Effector memory CD8-positive, alpha-beta T cell (primary cell): ENCODE measurements at places on chromosomes 11 and 22.

- no peak for DNase-seq
These were observed 1.5 kb downstream of the PDE2A start for GRCh38 chr11:72672597-72673238.

DNA sequence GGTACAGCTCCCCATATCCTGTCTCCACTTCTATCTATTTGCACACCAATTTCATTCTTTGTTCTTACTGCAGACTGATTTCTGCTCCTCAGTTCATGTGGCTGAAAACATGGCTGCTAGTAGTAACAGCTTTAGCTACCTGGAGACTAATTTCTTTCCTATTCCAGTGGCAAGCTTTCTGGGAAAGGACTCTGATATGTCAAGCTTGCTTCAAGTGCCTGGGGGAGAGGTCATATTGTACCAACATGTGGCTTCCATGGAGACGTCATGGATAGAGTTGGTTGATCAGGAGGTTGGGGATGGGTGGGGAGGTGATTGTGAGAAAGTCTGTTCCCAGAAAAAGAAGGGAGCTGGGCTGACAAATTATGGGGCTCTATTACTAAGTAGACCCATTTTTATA lies 44.9 kb downstream of the ADM start:
- no peak for DNase-seq

- DNase-seq: no peak
These were observed 111.3 kb downstream of the ETS1 start for GRCh38 chr11:128476049-128476448.

- DNase-seq: no peak
These were observed 386.5 kb downstream of the SOX6 start for GRCh38 chr11:15969701-15970329.

DNA sequence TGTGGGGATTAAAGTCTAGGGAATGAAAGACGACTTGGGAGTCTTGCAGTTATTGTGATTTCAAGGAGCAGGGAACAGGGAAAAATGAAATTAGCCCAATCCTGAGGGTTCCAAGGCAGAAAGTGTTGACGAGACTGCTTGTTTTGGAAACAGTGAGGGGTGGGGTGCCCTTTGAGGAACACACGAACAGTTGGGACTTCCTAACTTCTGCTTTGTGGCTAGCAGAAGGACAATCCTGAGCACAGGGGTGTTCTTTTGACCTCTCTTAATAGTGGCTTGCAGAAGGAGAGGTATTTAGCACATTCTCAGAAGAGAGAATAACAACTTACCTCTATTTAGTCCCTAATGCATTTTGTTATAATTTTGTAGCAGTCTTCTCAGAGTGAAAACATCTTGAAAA lies 545.9 kb upstream of the ARHGAP42 start:
- DNase-seq: no peak

DNA sequence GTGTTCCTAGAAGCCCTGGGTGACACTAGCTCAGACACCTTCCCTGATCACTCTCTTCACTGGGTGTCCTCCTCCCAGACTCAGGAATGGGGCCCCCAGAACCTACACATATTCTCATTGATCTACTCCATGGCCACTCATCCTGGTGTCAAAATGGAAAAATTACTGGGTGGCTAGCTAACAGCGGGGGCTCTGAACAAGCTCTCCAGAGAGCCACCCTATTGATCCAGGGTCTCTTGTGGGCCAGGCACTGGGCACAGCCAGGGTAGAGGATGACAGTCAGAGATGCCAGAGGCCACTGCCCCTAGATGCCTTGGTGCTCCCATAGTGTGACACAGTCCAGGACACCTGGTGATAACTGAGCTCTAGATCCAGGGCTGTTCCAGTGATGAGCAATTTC lies 393.1 kb downstream of the SOX6 start:
- no peak for DNase-seq

DNA sequence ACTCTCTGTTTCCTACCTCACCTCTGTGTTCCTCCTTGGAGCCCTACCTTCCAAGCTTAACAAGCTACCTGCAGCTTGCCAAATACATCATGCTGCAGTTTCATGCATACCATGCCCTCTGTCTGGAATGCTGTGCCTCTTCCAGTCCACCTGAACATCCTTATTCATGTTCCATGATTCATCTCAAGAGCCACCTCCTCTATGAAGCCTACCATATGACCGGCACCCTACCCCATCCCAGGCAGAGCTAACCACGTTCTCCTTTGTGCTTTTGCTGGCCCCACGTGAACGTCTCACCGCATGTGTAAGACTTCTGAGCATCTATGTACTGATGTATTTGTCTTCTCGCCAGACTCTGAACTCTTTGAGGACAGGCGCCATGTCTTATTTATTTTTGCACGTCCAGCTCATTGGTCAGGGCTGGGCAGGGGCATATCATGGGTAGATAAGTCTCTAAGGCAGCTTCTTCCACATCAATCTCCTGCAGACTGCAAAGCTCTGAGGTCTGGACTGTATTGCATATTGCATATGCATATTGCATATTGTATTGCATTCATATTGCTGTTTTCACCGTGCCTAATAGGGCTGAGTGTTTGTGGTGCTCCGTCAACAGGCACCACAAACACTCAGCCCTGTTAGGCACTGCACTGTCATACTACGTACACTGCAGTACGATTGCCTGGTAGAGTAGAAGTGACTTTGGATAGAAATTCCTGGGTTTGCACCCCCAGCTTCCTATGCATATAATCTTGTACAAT lies 31.0 kb downstream of the TST start:
- no peak for DNase-seq

- no peak for DNase-seq
These were observed 26.3 kb upstream of the RFPL3 start for GRCh38 chr22:32331236-32331917.

- no peak for DNase-seq
These were observed 82.2 kb downstream of the BUD13 start for GRCh38 chr11:116690611-116691010.

DNA sequence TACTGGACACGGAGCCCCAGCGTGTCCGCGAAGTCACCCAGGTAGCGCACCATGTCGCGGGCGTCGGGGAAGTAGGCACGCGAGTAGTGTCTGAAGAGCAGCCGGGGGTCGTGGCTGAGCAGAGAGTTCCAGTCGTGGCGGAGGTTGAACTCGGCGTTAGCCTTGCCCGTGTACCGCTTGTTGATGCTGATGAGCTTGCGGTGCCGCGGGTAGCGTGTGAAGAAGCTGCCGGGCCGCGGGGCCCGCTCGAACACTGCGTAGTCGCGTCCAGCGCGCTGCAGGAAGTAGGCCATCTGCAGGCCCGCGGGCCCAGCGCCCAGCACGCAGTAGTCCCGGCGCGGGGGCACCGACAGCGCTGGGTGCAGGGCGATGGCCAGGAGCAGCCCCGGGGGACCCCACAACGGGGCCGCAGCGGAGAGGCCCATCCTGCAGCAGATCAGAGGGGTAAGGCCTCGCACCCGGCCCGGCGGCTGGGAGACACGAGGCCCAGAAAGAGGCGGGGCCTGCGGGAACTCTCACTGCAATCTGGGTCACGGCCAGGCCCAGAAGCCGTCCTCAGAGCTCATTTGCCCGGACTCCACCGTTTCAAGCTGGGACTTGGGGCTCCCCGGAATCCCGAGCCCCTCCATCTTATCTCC lies 723 bp downstream of the FOXRED2 start:
- DNase-seq: no peak

DNA sequence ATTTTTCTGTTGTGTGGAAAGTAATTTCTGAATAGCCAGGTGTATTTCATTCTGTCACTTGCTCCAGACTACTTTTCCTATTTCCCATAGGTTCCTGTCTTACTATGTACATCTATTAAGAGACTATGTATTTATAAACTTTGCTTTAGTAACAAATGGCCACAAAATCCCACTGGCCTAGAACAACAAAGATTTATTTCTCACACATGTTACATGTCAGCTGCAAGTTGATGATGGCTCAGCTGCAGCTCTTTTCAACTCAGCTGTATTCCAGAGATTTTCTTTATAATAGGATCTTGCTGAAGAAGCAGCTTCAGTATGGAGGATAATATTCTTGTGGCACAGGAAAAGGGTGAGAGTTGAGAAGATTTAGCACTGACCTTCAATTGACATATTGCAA lies 539.6 kb upstream of the LRRC4C start:
- DNase-seq: no peak

GRCh38 chr11:77163271-77163670 lies 35.2 kb downstream of the MYO7A start:
- DNase-seq: no peak

DNA sequence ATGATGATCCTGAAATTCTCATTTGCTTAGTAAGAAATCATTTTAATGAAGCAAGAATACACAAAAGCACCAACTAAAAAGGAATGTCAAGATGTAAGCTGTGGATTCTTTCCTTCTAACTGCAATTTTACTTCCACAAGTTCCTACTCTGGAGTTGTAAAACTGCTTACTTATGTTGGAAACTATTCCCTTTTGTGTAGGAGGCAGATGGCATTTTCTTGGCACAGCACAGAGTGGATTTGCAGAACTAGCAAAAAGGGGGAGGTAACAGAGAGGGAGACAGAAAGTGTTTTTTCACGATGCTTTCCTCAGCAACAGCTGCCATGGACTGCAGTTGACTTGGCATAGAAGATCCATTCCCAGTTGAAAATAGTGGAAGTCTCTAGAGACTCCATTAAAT lies 1112.0 kb upstream of the RAG2 start:
- no peak for DNase-seq

- DNase-seq: no peak
These were observed 3.4 kb downstream of the FADS3 start for GRCh38 chr11:61887839-61888494.

- DNase-seq: no peak
These were observed 109.1 kb downstream of the KCNQ1 start for GRCh38 chr11:2553886-2554285.

- peak; percentile 59 for DNase-seq
These were observed 705 bp downstream of the UNC93B1 start for GRCh38 chr11:68002938-68003845.

DNA sequence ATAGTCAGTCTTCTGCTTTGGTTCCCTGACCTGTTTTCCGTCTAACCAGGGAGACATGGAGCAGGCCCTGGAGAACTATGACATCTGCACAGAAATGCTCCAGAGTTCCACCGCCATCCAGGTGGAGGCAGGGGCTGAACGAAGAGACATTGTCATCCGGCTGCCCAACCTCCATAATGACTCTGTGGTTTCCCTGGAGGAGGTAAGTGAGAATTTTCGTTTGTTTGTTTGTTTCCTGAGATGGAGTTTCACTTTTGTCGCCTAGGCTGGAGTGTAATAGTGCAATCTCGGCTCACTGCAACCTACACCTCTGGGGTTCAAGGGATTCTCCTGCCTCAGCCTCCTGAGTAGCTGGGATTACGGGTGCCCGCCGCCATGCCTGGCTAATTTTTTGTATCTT lies 52.9 kb downstream of the CABIN1 start:
- no peak for DNase-seq

DNA sequence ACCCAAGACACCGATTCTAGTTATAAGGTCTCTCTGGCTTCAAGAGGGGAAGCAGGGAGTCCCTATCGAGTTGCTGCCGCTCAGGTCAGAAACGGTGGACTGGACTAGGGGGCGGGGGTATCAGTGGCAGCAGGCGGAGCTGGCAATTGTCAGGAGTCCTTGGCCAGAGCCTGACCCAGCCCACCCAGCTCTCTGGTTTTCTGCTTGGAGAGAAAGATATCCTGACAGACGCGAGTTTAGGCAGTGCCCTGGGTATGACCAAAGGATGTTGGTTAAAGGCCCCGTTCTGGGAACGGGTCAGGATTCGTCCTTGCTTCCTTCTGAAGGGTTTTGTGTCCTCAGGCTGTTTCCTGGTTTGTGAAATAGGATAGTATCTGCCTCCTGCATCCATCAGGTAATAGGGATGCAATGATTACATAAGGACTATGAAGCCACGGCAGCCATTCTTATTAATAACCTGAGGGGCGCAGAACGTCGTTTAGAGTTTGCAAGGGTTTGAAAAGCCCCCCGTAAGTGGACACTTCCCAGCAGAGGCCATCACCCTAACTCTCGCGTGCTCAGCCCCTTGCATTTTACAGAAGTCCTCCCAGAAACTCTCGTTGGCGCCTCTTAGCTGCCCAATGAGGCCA lies 700 bp upstream of the DEPDC5 start:
- no peak for DNase-seq

DNA sequence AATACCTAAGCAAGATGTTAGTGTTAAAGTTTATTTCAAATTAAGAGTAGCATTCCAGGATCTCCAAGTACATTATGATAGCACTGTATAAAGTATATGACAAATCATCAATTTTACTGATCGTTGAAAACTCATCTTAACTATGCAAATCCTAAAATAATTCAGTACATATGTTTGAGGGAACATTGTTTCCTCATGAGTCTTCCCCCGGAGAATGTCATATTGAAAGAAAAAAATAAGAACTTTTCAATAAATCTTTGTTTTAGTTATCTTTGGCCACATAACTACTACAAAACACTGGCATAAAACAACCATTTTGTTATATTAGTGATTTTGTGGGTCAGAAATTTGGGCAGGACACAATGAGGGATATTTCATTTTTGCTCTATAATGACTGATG lies 135.4 kb downstream of the METTL15 start:
- DNase-seq: no peak

DNA sequence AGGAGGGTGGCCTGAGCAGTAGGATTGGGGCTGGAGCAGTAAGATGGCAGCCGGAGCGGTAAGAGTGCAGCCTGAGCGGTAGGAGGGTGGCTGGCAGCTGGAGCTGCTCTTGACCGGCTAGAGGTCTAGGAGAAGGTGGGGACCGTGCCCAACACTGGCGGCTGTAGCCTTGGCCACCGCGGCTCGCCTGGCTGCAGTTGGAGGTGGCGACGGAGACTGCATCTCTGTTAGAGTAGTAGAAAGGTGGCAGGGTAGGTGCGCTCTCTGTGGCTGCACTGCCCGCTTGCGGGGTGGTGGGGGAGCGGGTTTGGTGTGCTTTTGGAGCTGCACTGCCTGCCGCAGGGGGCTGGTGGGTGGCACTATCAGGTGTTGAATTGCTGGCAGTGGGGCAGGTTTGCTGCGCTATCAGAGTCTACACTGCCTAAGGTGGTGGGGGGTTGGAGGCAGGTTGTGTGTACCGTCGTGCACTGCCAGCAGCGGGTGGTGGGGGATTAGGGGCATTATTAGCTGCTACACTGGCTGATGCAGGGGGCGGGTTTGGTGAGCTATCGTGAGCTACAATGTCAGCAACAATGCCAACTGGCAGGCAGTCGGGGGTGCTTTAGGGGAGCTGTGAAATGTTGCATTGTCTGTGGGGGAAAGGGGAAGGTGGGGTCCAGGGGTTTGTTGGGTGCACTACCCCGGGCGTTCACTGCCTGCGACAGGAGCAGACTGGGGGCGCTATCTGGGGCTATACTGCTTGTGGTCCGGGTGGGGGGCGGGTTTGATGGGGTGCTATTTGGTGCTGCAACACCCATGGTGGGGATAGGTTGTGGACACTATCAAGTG lies 4461.3 kb upstream of the OR11H1 start:
- DNase-seq: no peak
